ENCODE measurements at places on chromosomes 3 and 15. TPM values are rescaled to one million over a fixed set of nuclear protein-coding genes. Genes with fewer than 3 reads are reported as not detected.
A peak's percentile ranks its signal among the peaks of the same experiment; 100 is the strongest.

GRCh38 chr3:84547971-84548970 lies 410.5 kb upstream of the CADM2 start:
- DNase-seq = no peak

- DNase-seq = no peak
Observed at GRCh38 chr3:102512734-102513504, 78.1 kb downstream of the ZPLD1 start.

GRCh38 chr15:41511899-41512369 lies 1.7 kb downstream of the LTK start:
- DNase-seq = no peak

P2RY14 gene
- 12.0 TPM for total RNA-seq

DNA sequence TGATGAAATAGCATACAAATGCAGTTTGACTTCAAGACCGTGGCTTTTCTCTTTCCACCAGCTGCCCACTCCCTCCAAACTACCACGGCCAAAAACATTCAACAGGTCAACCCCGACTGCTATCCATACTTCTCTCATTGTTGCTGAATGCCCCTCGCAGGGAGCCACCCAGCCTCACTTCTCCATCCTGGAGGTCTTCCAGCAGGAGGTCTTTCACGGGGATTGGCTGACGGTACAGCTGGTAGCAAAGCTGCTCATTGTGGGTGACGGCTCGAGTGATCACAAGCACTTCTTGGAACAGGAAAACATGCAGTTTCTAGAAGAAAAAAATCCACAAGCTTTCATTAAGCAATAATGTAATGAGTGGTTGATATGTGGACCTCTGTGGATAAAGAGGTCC lies 49.0 kb upstream of the TASOR start:
- DNase-seq = no peak

DNA sequence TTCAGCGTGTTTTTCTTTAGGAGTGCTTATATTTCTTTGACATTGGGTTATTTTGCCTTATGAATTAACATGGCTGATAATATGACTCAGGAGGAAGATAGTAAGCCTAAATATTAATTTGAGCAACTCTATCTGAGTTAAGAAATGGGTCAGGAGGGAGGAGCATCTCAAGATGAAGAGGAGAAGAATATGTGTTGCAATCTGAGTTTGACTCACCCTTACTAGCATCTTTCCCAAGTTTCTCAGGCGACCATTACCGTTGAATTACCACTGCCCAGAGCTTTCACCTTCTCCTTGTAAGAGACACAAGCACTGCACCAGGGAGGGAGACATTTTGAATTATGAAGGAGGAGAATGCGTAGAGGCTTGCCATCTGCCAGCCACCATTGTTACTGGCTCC lies 138.3 kb upstream of the MYRIP start:
- no peak for DNase-seq

DNA sequence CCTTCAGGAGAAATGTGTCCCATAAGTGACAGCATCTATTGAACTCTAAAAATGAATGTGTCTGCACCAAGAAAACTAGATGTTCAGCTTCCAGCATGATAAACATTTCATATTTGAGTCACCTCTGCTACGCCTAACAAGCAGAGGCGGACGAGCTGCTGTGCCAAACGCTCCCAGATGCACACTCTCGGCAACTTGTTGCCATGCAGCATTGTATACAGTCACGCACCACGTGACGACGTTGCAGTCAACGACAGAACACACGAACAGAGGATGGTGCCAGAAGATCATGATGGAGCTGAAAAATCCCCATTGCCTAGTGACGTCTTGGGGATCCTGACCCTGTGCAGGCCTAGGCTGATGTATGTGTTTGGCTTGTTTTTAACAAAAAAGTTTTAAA lies 137.5 kb downstream of the XXYLT1 start:
- DNase-seq = no peak

- DNase-seq = no peak
Observed at GRCh38 chr15:34984889-34985630, 3.0 kb downstream of the ZNF770 start.

GPR27 gene
- total RNA-seq = 2.5 TPM

DNA sequence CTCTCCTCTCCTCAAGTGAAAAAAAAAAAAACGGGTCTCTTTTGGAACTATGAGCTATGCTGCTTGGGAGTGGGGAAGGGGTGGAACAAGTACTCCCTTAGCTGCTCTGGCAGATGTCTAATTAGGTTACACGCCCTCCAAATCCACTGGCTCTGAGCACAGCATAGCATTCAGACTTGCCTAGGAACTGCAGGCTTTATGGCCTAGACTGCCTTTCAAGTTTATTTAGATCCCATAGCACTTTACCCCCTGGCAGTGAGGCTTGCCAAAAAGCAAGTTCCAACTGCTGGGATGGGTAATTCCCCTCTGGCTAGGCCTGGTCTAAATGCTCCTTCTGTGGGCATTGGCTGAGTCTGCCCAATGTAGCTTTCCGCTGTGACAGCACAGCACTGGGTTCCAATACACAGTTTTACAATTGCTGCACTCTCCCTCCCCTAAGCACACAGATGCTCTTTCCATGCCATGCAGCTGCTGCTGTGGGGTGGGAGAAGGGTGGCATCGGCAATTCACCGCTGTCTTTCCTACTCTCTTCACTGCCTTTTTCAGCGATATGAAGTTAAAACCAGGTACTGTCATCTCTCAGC lies 152.8 kb downstream of the KCNAB1 start:
- no peak for DNase-seq

KIF15 gene
- total RNA-seq = 0.42 TPM

DNA sequence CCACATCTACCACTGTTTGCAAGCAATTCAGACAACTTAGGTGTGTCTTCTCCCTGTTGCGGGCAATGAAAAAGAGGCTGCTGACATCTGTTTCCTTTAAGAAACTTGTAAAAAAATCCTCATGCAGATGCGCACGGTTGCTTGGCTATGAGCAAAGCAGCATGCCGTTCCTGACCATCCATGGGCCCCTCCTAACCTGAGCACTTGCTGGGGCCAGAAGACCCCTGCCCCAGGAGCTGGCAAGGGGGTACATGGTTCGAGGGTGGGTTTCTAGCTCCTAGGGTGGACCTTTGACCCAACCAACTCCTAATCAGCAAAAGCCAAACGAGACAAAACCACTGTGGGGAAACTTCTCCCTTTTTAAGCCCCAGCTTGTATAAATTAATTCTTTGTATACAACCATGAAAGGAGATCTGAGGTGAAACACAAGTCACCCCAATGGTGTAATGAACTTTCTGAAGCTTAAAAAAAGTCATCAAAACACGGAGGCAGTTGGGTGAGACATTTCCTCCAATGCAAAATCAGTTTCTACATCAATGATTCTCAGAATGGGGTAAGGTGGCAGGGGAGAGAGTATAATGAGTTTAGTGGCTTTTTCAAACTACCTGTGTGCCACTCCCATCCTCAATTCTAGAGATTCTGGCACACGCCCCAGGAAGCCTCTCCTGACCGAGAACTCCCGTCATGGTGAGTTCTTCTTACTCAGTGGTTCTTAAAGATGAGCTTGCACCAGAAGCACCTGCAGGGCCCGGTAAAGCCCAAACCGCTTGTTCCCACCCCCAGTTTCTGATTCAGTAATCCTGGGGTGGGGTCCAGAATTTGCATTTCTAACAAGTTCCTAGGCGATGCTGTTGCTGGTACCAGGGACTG lies 44.1 kb downstream of the CPN2 start:
- no peak for DNase-seq

CHAC1 gene
- total RNA-seq = 1.3 TPM

AGBL1 gene
- not detected for total RNA-seq

DNA sequence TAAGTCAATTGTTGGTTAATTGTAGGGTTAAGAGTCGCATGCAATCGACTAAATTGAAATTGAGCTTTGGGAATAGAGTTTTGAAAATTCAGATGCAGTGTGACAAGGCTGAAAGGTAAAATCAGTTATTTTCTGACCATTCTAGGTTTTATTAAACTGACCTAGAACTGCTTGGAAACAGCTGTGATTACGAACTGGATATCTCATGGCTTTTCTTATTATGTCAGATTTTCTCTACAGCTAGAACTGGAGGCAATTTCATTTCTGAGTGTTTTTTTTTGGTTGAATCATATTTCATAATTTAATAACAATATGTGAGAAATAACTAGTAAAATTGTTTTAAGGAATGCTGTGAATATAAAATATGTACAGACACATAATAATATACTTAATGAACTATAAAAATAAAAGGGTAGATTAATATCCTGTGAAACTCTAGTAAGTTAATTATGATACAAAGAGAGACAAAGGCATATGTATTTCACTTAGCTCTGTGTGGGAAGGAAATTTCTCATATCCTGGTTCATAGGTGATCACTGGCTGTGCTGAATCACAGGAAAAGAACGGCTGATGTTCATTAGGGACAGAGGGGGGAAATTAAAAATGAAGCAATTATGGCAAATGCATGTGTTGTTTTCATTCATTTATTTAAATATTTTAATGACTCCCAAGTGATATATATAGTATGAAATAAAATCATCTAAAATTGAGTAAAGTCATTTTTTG lies 403.2 kb downstream of the ZIC1 start:
- DNase-seq = no peak

ACOX2 gene
- 28.9 TPM for total RNA-seq

- no peak for DNase-seq
Observed at GRCh38 chr15:94098921-94099573, 132.3 kb upstream of the MCTP2 start.

CCR4 gene
- total RNA-seq = not detected

RAB27A gene
- 15.8 TPM for total RNA-seq

GRCh38 chr3:188280627-188281026 lies 126.7 kb downstream of the LPP start:
- DNase-seq = no peak

TMEM41A gene
- total RNA-seq = 8.7 TPM

IQCH gene
- 0.58 TPM for total RNA-seq

- DNase-seq = no peak
Observed at GRCh38 chr3:190575437-190576185, 61.7 kb downstream of the IL1RAP start.

SKOR1 gene
- total RNA-seq = 0.69 TPM

DNA sequence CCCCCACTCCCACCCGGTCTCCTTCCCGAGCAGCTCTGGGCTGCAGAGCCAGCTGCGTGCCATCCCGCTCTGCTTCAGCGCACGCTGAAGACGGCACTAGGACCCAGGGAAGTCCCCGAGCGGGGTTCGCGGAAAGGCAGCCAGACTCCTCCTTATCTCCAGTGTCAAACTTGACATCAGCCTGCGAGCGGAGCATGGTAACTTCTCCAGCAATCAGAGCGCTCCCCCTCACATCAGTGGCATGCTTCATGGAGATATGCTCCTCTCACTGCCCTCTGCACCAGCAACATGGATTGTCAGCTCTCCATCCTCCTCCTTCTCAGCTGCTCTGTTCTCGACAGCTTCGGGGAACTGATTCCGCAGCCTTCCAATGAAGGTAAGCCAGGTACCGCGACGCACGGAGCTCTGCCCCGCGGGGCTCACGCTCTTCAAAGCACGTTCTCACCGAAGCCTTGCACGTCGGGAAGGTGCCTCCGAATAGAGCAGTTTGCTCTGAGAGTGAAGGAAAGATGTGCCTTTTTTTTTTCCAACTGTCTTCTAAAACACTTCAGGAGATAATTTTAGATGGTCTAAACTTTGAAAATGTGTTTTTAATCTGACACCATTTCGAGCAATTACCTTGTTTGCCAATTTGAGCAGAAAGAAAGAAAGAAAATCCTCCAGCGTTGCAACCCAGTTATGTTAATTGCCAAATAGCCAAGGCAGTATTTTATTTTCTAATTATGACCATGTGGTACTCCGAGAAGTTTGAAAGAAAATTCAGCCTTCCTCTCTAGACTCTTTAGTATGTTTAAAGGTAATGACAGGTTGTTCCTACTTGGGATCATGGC lies at the start of gene EPHA3:
Gene EPHA3 (plus strand): TSS at position 161 of the 830 bp plus-strand sequence. CDS start 128 bp downstream, at position 289.
- no peak for DNase-seq

GRCh38 chr3:65875393-65876027 lies 163.2 kb downstream of the MAGI1 start:
- peak; percentile 29 for DNase-seq

- no peak for DNase-seq
Observed at GRCh38 chr3:115341208-115341607, 194.1 kb upstream of the ZBTB20 start.

GRCh38 chr3:102883515-102883914 lies 448.7 kb downstream of the ZPLD1 start:
- DNase-seq = no peak

GRCh38 chr3:156300929-156301840 lies 180.8 kb downstream of the KCNAB1 start:
- DNase-seq = no peak

CPLX3 gene
- total RNA-seq = not detected

DNA sequence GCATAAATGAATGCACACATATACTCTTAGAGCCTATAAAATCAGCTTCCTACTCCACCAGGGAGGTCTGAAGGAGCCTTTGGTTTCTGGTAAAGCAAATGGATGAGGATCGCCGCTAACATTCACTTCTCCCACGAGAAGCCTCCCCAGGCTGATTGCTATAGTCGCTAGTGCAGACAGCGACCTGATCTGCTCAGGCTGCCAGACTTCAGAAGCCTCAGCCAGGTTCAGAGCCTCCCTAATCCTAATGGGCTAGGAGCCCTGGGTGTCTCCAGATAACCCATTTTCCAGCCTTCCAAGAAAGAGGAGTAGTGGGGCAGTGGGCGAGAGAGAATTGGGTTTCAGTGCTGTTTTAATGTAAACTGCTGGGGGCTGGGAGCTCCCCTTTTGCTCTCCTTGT lies 35.4 kb downstream of the TPM1 start:
- no peak for DNase-seq

DNA sequence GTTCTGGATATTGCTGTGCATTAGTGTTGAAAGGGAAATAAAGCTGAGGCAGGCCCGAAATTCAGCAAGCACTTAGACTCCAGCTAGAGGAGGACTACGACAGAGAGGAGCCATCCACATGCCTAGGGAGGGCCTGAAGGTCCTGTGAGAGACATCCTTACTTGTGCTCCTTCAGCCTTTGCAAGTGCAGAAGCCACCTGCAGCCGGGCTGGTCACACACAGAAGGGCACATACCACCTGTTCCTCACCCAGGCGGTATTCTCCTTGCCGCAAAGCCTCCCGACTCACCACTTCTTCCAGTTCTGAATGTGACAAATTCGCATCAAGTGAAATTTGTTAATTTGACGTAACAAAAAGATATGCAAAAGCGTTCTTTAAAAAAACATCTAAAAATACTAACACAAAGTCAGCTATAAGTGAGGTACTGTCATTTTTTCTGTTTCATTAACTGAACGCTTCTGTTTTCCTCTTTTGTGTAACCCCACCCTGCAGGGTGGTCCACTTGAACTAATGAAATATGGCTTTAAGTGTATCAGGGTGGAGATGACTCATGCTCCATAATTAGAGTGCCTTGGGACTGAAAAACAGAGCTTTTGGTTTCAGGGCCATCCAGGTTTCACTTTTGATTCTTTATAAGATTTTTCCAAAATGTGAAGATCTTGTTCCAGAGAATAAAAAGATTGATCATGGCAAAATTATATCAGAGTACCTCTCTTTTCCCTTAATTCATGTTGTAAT lies 467.9 kb upstream of the ATP11B start:
- no peak for DNase-seq

- DNase-seq = no peak
Observed at GRCh38 chr3:179079537-179079936, 7.9 kb upstream of the ZMAT3 start.
